ENCODE measurements at places on chromosomes 1 and 21. TPM values are rescaled to one million over a fixed set of nuclear protein-coding genes. Genes with fewer than 3 reads are reported as not detected.

DNA sequence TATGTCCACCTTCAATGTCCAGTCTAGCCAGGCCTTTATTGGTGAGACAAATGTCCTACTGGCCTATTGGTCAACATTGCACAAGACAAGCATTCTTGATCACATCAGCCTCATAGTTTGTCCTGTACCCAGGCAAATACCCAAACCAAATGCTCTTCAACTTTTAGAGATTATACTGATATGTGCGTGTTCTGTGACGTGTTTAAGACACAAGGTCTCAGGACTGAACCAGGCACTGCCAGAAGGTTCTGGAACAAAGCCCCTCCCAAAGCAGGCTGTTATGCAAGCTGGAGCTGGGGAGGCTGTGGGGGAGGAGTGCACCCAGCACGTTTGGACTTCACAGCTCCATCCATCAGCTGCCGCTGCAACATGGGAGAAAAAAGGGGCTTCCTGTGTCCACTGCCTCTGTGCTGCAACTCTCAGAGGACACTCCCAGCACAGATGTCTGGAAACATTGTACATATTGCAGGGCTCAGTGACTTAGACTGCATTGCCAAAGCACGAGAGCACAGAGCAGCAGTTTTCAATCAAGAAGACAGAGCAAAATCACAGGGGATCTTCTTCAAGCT, 45.9 kb downstream of the NID1 start:
- peak; percentile 93 for DNase-seq
- H3K4me3 ChIP-seq: no peak overlapping the region
- no peaks in the 10 kb centered on the region for H3K4me1 ChIP-seq
- peaks cover 8% of the 10 kb centered on the region for H3K36me3 ChIP-seq
- no peaks in the 10 kb centered on the region for H3K27me3 ChIP-seq
- peak overlapping the region; percentile 68 for H3K27ac ChIP-seq

GRCh38 chr1:61709908-61710289, 15.0 kb downstream of the TM2D1 start:
- DNase-seq: no peak
- H3K36me3 ChIP-seq: peaks cover 47% of the 10 kb centered on the region
- no peak overlapping the region for H3K4me3 ChIP-seq

The CRYBG2 gene
- 0.56 TPM for total RNA-seq

The KLHDC7A gene
- not detected for total RNA-seq

Data from psoas muscle (tissue), 8 donors.